ENCODE measurements at places on chromosomes 3 and 15.

DNA sequence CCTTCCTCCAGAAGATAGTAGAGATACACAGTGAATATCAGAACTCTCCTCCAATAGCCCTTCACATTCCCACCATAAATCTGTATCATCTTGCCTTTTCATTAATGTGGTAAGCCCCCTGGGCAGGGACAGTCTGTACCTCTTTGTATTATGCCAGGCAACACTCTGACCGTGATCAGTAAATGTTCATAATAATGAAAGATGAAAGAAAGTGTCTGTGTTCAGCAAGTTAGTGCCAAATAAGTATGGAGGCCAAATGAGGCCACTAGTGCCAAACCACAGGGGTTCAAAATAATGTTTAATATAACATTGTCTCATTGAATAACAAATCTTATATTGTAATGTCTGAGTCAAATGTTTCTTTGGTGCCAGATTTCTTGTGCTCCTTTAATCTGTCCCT lies 104.3 kb downstream of the CMSS1 start:
- no peak for DNase-seq

DNA sequence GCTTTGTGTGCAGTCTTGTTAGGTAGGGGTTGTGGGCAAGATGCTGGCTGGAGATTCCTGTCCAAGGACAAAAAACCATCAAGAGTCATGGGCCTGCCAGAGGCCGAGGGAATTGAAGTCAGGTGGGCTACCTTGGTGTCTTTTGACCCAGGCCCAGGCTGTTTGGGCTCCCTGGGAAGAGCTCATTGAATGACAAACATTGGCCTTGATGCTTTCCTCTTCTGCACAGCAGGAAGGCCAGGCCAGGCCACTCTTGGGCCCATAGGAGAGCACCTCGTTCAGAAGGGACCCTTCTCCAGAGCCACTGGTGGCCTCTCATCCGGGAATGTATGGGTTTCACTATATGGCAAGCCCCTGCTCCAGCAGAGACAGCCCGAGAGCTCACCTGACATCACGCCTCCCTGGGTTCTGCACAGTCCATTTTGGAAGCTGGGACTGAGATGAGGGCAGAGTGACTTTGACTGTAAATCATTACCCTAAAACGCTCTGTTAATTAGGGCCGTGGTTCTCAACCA lies 169.1 kb downstream of the NSMCE3 start:
- no peak for DNase-seq

DNA sequence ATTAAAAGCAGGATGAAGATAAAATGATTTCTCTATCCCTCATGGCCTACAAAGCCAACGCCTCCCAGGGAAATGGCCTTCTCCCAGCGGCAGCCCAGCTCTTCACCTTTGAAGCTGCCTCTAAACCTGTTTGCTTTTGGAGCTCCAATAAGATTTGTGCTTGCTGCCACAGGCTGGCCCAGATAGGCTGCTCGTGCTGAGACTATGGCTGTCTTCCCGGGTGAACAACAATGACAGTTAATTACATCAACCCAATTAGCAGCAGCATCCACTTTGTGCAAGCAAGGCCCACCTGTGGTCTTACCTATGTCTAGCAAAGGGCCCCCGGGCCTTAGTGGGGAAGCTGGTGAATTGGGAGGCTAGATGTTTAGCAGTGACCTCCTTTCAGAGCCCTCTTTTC lies 179.6 kb downstream of the P3H2 start:
- DNase-seq: no peak

- no peak for DNase-seq
Observed at GRCh38 chr15:60993008-60993407, 236.1 kb downstream of the RORA start.

DNA sequence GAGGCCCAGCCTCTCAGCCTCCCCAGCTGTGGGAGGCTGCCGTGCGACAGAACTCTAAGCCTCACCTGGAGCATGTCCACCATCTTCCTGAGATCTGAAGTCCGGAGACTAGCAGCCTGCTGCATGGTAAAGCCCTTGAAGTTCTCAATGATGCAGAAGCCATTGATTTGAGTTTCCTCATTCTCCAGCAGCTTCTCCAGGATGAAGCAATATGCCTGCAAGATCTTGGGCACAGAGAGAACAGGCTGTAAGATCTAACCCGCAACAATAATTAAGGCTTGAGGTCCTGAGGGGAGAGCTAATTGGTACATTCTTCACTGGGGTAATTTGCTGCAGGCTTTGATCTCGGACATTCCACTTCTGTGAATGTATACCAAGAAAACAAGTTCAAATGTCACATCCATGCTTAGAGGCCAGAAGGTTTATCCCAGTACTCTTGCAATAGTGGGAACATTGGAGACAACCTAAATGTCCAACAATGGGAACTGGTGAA lies 9.7 kb downstream of the RLBP1 start:
- no peak for DNase-seq

GRCh38 chr3:157529751-157530150 lies 26.5 kb upstream of the VEPH1 start:
- no peak for DNase-seq

DNA sequence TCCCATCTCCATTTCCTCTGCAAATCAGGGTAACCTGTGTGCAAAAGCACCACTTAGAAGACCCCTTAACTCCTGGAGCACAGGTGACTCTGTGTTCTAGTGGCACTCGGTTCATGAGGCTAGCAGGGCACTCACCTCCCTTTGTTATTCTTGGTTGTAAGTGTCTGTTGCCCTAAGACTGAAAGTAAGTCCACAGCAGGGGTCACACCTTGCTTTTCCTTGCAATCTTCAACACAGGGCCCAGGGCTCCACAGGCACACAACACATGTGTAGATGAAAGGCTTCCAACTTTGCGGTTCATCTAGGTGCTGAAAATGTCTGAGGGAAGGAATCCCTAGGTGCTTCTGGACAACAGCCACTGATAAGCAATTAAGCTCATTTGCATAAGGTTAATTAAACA lies 2.9 kb downstream of the RNU6-1 start:
- DNase-seq: no peak

DNA sequence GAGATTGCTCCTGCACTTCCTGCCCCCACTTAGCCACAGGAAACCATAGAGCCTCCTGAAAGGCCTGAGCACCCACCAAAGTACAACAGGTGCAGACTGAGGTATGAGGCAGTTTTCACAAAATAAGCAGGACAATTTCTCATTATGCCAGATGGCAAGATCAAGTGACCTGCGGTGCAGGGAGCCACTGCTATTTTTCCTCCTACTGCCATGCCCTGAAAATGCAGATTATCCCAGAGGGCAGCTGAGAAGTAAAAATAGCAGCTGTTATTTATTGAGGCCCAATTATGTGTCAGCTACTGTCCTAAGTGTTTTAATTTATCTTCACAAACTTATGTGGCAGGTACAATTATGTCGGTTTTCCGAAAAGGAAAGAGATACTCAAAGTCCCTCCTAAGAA lies 209.5 kb upstream of the ST8SIA2 start:
- DNase-seq: no peak

- no peak for DNase-seq
Observed at GRCh38 chr3:46325645-46326300, 28.1 kb upstream of the CCR2 start.

DNA sequence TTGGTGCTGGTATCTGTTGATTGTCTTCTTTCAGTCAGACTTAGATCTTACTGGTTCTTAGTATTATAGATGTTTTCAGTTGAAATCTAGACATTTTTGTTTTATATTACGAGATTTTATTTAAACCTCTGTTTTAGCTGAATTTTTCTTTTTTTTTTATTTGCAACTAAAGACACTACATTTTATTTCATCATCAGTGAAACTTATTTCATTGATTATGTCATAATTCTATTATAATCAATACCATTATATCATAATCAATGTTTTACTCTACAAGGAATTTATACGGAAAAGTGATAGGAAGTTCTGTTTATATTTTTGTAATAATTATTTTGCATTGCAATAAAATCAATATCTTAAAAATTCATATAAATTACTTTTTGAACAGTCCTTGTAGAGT lies 477.4 kb upstream of the MDFIC2 start:
- no peak for DNase-seq

- no peak for DNase-seq
Observed at GRCh38 chr15:67021455-67021854, 43.9 kb upstream of the SMAD3 start.

- no peak for DNase-seq
Observed at GRCh38 chr3:139519998-139520737, 19.4 kb downstream of the RBP1 start.

- DNase-seq: no peak
Observed at GRCh38 chr3:126051741-126052140, 32.2 kb downstream of the SLC41A3 start.

GRCh38 chr3:172241405-172241804 lies 202.0 kb downstream of the FNDC3B start:
- DNase-seq: no peak

Measured in stimulated activated CD4-positive, alpha-beta T cell treated with anti-CD3 and anti-CD28 coated beads, TNF-alpha, amount 100 ng/mL, for 1 hour (primary cell).